ENCODE measurements at places on chromosomes 11 and 22.

GRCh38 chr11:24295360-24295759 is 201.5 kb upstream of the LUZP2 start:
- no peak for DNase-seq

DNA sequence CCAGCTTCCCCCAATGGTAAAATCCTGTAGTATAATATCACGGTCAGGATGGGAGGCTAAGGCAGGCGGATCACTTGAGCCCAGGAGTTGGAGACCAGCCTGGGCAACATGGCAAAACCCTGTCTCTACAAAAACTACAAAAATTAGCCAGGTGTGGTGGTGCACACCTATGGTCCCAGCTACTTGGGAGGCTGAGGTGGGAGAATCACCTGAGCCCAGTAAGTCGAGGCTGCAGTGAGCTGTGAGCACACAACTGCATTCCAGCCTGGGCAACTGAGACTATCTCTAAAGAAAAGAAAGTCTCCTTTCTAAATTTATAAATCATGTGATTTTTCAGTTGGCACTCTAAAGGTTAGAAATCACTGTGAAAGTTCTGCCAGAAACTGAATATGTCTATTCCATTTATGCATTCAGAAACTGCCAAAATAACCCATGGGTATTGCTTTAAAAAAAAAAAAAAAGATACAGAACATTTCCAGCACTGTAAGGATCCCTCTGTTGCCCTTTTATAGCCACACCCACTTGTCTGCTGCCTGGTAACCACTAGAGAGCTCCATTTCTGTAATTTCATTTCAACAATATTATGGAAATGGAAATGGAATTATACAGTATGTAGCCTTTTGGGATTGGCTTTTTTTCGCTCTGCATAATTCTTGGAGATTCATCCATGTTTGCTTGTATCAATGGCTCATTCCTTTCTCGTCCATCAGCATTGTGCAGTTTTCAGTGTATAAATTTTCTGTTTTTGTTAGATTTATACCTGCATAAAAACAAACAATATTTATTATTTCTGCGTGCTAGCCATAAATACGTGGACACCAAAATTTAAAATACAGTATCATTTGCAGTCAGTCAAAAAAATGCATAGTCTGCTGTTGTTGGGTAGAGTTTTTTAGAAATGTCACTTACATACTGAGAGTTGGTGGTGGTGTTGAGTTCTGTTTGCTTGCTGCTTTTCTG is 9.4 kb downstream of the CDC45 start:
- DNase-seq, result no peak

DNA sequence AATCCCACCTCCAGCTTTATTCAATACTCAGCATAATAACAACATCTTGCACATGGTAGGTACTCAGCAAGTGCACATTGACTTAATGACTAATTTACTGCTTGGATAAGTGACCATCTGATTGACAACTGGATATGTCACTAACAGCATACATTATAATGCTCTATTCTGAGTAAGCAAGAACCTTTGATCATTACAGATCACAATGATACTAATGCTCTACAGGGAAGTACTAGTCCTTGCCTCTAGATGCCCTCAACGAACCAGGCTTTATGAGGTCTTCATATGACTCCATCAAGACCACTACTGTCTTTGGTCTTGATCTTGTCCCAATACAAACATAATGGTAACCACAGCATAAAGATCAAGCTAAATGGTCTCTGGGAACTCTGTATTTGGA is 167.6 kb upstream of the MTMR2 start:
- DNase-seq, result no peak

- no peak for DNase-seq
These were observed 59.4 kb upstream of the CD44 start for GRCh38 chr11:35079611-35080010.

- DNase-seq, result no peak
These were observed 185.1 kb upstream of the SYT13 start for GRCh38 chr11:45471266-45471665.

DNA sequence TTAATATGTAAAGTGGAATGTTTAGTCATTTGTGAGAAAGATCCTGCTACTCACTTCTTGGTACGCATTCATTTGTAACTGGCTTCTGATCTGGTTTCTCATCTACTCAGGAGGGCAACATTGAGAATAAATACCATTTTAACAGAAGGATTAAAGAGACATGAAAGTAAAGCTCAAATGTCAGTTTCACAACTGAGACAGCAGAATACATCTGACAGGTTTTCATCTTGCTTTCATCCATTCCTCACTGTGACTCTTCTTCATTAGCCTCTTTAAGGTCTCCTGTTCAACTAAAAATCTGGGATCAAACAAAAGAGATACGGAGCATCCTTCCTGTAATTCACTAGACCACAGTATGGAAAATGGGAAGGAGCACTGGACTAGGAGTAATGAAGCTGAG is 31.4 kb upstream of the CCDC89 start:
- DNase-seq, result no peak
